ENCODE measurements at places on chromosomes 12 and 14.

DNA sequence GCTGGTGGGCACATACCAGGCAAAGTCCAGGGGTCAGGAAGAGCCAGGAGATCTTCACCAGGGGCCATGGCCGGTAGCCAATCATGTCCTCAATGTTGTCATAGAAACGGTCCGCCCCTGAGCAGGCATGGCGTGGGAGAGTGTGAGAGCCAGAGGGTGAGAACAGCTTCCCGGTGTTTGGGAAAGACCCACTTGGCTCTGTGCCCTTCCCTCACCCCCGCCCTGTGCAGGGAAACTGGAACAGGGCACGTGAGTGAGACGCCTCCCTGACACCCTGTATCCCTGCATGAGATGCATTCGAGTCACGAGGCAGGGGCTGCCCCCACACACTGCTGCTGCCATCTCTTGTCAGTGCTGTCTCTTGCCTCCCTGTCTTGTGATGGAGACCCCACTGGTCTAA is 20.7 kb downstream of the SLC6A12 start:
- ATAC-seq, result no peak

DNA sequence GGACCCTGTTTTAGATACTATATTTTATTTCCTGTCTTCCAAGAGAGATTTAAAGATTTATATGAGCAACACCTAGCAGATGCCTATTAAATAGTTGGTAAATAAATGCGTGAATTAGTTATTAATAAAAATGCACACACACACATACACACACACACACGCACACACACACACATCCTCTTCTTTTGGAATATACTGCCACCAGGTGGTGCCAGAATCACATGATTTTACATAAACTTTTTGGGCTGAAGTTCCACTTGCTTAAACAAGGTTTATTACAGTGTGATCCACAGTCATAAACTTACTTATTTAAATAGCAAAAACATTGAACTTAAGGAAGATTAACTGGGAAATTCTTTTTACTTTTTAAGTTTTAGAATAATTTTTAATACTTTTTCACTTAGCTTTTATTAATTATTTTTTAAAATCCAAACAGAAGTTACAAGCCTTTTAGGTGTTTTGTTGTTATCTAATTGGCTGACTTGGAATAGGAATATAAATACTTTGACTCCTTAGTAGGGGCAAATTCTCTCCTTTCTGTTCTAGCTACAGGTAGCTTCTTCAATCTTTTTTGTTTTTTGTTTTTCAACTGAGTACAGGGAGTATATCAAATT is 17.5 kb downstream of the RAD51B start:
- ATAC-seq, result peak; percentile 63

- ATAC-seq, result no peak
Measured at GRCh38 chr12:8969861-8970411, 19.4 kb upstream of the KLRG1 start.

GRCh38 chr12:120257041-120257821 is 8.3 kb downstream of the PXN start:
- peak; percentile 95 for ATAC-seq

GRCh38 chr12:31034372-31034771 is 39.3 kb upstream of the DDX11 start:
- no peak for ATAC-seq

- ATAC-seq, result no peak
Measured at GRCh38 chr12:106962286-106962685, 6.6 kb downstream of the TMEM263 start.

GRCh38 chr14:99452968-99453367 is 27.7 kb downstream of the SETD3 start:
- ATAC-seq, result no peak

Measured in SK-N-SH treated with all-trans-retinoic acid at 6 μM for 48 hours (cell line).